K562 (cell line): ENCODE measurements at places on chromosomes 4 and X. TPM values are rescaled to one million over a fixed set of nuclear protein-coding genes. Genes with fewer than 3 reads are reported as not detected.

- peak; percentile 4 for DNase-seq
- H3K4me1 ChIP-seq = peaks cover 19% of the 10 kb centered on the region; the same call in 2 of the 3 replicates
- no peak overlapping the region for H3K27ac ChIP-seq
- H3K36me3 ChIP-seq = no peaks in the 10 kb centered on the region
- H3K27me3 ChIP-seq = no peaks in the 10 kb centered on the region
- no peak overlapping the region for H3K4me3 ChIP-seq
Observed at GRCh38 chrX:15973299-15973698, 118.7 kb upstream of the AP1S2 start.

DNA sequence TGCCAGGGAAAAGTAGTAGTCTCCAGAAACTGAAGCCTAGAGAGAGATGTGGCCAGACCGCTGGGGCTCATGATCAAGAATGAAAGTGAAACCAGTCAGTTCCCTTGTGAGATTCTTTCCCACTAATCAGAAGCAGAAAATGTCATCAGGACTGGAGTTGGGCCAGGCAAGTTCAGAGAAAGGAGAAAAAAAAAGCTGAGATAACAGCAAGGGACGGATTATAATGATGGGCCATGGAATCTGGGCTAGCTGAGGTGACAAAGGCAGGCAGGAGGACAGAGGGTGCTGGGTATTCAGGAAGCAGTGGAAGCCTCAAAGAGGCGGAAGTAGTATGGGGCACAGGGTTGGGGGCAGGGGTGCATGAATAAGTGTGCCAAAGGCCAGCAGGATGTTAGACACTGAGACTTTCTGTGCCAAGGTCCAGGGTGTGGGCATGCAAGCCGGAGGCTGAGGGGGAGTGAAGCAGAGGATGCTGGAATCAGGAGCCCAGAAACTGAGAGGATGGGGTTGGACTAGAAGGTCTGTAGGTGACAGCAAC, 2.5 kb downstream of the CXorf38 start:
- H3K4me1 ChIP-seq = peaks cover 10% of the 10 kb centered on the region; the same call in 2 of the 3 replicates
- H3K27ac ChIP-seq = peak overlapping the region; percentile 44; the same call in 2 of the 3 replicates
- H3K36me3 ChIP-seq = peaks cover 4% of the 10 kb centered on the region; the same call in 2 of the 3 replicates

GRCh38 chr4:105387466-105387865, 86.4 kb downstream of the PPA2 start:
- DNase-seq = no peak
- H3K4me1 ChIP-seq = no peaks in the 10 kb centered on the region
- H3K36me3 ChIP-seq = peaks cover 26% of the 10 kb centered on the region; the same call in 1 of the 3 replicates
- no peaks in the 10 kb centered on the region for H3K27me3 ChIP-seq

- no peaks in the 10 kb centered on the region for H3K4me1 ChIP-seq
- H3K27me3 ChIP-seq = no peaks in the 10 kb centered on the region
- no peak overlapping the region for H3K27ac ChIP-seq
- H3K4me3 ChIP-seq = no peak overlapping the region
- no peaks in the 10 kb centered on the region for H3K36me3 ChIP-seq
- no peak for DNase-seq
Observed at GRCh38 chrX:26580021-26580420, 364.1 kb downstream of the MAGEB5 start.

GRCh38 chrX:103562801-103563200, 22.5 kb upstream of the TCEAL4 start:
- no peak overlapping the region for H3K4me3 ChIP-seq
- no peak for DNase-seq
- H3K27ac ChIP-seq = no peak overlapping the region
- no peaks in the 10 kb centered on the region for H3K36me3 ChIP-seq

GRCh38 chr4:188811121-188811520, 671.9 kb downstream of the TRIML1 start:
- no peak overlapping the region for H3K27ac ChIP-seq
- no peaks in the 10 kb centered on the region for H3K27me3 ChIP-seq

- peak overlapping the region; percentile 64 for H3K27ac ChIP-seq
- no peaks in the 10 kb centered on the region for H3K27me3 ChIP-seq
- no peaks in the 10 kb centered on the region for H3K36me3 ChIP-seq
- no peaks in the 10 kb centered on the region; the same call in 1 of the 2 replicates for H3K4me1 ChIP-seq
- no peak for DNase-seq
Observed at GRCh38 chrX:148600131-148600530, 99.7 kb downstream of the AFF2 start.

DNA sequence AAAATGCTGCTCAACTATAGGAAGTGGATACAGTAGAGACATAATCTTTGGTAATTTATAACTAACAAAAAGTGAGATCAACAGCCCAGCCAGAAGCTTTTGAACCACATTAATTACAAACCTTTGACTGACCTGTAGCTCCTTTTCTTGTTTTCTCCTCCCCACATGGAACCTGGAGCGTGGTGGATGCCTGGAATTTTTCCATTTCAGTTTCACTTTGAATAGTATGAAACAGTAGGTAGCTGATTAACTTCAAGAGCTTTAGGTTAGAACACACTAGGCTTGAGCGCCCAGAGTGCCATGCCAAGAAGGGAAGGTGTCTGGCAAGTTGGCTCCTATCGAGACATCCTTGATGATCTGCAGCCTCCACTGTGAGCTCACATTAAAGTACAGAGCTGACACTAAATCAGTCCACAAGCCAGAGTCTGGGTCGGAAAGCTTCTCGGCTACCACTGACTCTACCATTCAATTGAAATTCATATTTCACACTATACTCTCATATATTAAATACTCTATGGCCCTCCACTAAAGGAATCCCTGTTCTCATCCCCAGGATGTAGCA, 143.4 kb downstream of the GLRA2 start:
- no peak for DNase-seq
- H3K27me3 ChIP-seq = no peaks in the 10 kb centered on the region
- no peak overlapping the region for H3K4me3 ChIP-seq
- H3K36me3 ChIP-seq = no peaks in the 10 kb centered on the region
- no peak overlapping the region for H3K27ac ChIP-seq
- no peaks in the 10 kb centered on the region for H3K4me1 ChIP-seq

DNA sequence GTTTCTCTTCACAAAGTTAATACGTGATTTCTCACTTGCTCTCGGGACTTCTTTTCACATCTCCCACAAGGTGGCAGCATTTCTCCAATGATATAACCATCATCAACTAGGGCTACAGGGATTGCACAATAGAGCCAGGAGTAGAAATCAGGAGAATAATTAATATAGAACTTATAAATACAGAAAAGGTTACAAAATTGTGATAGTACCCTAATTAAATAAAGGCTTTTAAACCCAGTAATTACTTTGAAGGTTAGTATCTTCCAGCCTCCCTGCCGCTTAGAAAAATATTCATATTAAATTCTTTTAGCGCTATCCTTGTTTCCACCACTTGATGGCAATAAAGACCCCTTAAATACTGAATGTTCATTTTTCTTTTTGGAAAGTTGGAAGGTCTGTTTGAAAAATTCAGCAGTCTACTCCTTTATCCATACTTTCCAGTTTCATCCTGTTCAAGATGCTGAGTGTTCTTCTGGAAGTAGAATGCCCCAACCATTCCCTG, 65.8 kb downstream of the RASGEF1B start:
- no peak overlapping the region for H3K27ac ChIP-seq
- peaks cover 5% of the 10 kb centered on the region; the same call in 1 of the 2 replicates for H3K27me3 ChIP-seq
- H3K4me1 ChIP-seq = peaks cover 17% of the 10 kb centered on the region
- peak; percentile 74 for DNase-seq
- H3K36me3 ChIP-seq = no peaks in the 10 kb centered on the region
- H3K4me3 ChIP-seq = no peak overlapping the region

DNA sequence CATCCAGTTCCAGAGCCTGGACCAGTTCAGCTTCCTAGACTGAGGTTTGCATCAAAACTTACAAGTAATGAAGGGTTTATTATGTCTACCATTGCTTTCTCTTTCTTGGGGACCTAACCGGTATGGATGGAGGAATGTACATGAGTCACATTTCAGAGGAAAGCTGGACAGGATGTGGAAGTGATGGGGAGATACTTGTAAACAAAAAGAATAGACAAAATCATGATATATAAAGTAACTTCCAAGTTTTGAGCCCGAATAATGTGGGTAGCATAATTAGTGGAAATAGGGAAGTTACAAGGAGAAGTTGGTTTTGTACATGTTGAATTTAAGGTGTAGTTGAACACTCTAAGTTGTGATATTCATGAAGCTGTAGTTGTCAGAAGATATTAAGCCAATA, 15.0 kb downstream of the FNIP2 start:
- no peak overlapping the region for H3K27ac ChIP-seq
- H3K27me3 ChIP-seq = no peaks in the 10 kb centered on the region
- no peak overlapping the region for H3K4me3 ChIP-seq
- DNase-seq = no peak
- no peaks in the 10 kb centered on the region for H3K36me3 ChIP-seq
- peaks cover 51% of the 10 kb centered on the region for H3K4me1 ChIP-seq

- H3K36me3 ChIP-seq = no peaks in the 10 kb centered on the region
- no peaks in the 10 kb centered on the region for H3K4me1 ChIP-seq
- no peak overlapping the region for H3K4me3 ChIP-seq
Observed at GRCh38 chr4:34181311-34181841, 2062.9 kb downstream of the ARAP2 start.

GRCh38 chrX:123422875-123423274, 238.8 kb downstream of the GRIA3 start:
- no peak overlapping the region for H3K27ac ChIP-seq
- H3K4me3 ChIP-seq = no peak overlapping the region
- H3K27me3 ChIP-seq = no peaks in the 10 kb centered on the region
- no peaks in the 10 kb centered on the region for H3K36me3 ChIP-seq

- no peak for DNase-seq
- H3K4me3 ChIP-seq = no peak overlapping the region
- H3K36me3 ChIP-seq = no peaks in the 10 kb centered on the region
- no peaks in the 10 kb centered on the region for H3K27me3 ChIP-seq
- H3K27ac ChIP-seq = no peak overlapping the region
Observed at GRCh38 chr4:163693776-163694175, 199.3 kb downstream of the TMA16 start.

DNA sequence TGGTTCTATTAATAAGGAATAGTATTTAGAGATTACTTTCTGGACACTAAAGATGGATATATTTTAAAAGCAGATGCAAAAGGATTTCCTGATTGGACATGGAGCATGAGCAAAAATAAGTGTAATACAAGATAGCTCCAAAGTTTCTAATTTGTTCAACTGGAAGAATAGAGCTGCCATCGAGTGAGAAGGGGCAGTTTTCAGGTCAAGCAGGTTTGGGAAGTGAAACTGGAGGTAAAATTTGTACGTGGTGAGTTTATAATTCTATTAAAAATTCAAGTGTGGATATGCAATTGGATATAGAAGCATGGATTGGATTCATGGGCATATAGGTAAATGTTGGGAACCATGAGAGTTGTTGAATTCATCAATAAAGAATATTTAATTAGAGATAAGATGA, 31.8 kb downstream of the PRDM8 start:
- H3K36me3 ChIP-seq = no peaks in the 10 kb centered on the region
- H3K27me3 ChIP-seq = no peaks in the 10 kb centered on the region
- no peak overlapping the region for H3K27ac ChIP-seq
- H3K4me1 ChIP-seq = peaks cover 4% of the 10 kb centered on the region; the same call in 1 of the 2 replicates
- DNase-seq = no peak

DNA sequence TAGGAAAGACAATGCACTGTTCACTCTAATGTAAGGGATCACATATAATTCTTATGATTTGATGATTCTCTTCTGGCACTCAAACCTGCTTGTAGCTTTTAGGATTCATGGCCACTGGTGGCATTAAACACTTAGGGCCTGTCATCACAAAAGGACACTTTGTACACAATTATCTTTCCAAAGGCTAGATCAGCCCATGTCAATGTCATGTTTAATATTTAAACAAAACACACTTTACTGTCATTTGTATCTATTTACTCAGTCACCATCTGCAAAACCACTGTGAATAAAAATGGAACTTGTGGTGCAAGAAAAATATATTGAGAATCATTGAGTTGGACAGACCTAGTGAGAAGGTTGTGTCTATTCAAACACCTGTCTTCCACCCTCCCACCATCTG, 83.6 kb upstream of the TTC29 start:
- no peaks in the 10 kb centered on the region for H3K4me1 ChIP-seq
- H3K27me3 ChIP-seq = no peaks in the 10 kb centered on the region
- no peak overlapping the region for H3K27ac ChIP-seq
- DNase-seq = no peak
- H3K4me3 ChIP-seq = no peak overlapping the region
- H3K36me3 ChIP-seq = no peaks in the 10 kb centered on the region

- no peaks in the 10 kb centered on the region for H3K4me1 ChIP-seq
- H3K4me3 ChIP-seq = no peak overlapping the region
- H3K27me3 ChIP-seq = no peaks in the 10 kb centered on the region
- no peak for DNase-seq
- no peak overlapping the region for H3K27ac ChIP-seq
- H3K36me3 ChIP-seq = no peaks in the 10 kb centered on the region
Observed at GRCh38 chr4:142330311-142330710, 515.8 kb downstream of the INPP4B start.

GRCh38 chrX:134764202-134764785, 106.0 kb upstream of the PLAC1 start:
- H3K4me3 ChIP-seq = no peak overlapping the region
- peak; percentile 73 for DNase-seq
- peaks cover 2% of the 10 kb centered on the region; the same call in 1 of the 3 replicates for H3K36me3 ChIP-seq
- no peaks in the 10 kb centered on the region for H3K4me1 ChIP-seq

GRCh38 chr4:141006242-141006802, 126.9 kb downstream of the RNF150 start:
- no peaks in the 10 kb centered on the region for H3K4me1 ChIP-seq
- no peak for DNase-seq
- H3K27me3 ChIP-seq = no peaks in the 10 kb centered on the region
- H3K27ac ChIP-seq = no peak overlapping the region

- H3K4me1 ChIP-seq = no peaks in the 10 kb centered on the region
- no peak overlapping the region for H3K27ac ChIP-seq
- H3K36me3 ChIP-seq = no peaks in the 10 kb centered on the region
- H3K4me3 ChIP-seq = no peak overlapping the region
Observed at GRCh38 chr4:176409627-176410026, 89.9 kb downstream of the SPCS3 start.

DNA sequence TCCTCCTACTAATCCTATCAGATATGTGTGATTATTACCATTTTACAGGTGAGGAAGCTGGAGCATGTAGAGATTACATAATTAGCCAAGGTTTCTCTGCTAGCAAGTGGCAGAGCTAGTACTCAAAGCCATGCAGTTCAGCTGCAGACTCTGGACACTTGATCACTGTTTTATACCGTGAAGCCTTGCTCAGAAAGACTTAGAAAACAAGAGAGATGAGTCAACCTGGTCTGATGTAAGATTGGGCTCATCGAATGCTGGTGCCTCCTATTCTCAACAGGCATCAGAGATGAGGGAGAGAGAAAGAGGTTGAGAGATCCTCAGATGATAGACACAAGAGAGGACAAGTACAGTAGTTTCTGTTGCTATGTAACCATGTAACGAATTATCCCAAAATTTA, 19.0 kb upstream of the PDE5A start:
- no peak for DNase-seq
- H3K27me3 ChIP-seq = no peaks in the 10 kb centered on the region
- H3K4me3 ChIP-seq = no peak overlapping the region

- peaks cover 2% of the 10 kb centered on the region; the same call in 1 of the 3 replicates for H3K27me3 ChIP-seq
- no peak overlapping the region for H3K27ac ChIP-seq
- DNase-seq = no peak
Observed at GRCh38 chr4:153337686-153338085, 6.8 kb upstream of the MND1 start.

- no peak overlapping the region for H3K4me3 ChIP-seq
- no peak for DNase-seq
- no peaks in the 10 kb centered on the region for H3K36me3 ChIP-seq
Observed at GRCh38 chr4:92012899-92013867, 290.6 kb upstream of the GRID2 start.

GRCh38 chrX:145919400-145919799, 101.8 kb downstream of the SLITRK2 start:
- no peak overlapping the region for H3K27ac ChIP-seq
- no peak for DNase-seq
- H3K4me3 ChIP-seq = no peak overlapping the region
- H3K27me3 ChIP-seq = no peaks in the 10 kb centered on the region
- H3K36me3 ChIP-seq = no peaks in the 10 kb centered on the region
- no peaks in the 10 kb centered on the region for H3K4me1 ChIP-seq

The SAGE1 gene
- 22.8 and 22.9 TPM in 2 replicates for total RNA-seq

The ANK2 gene
- total RNA-seq = 0.07 and 0.24 TPM in 2 replicates

The DGAT2L6 gene
- total RNA-seq = not detected in 2 replicates

The GAGE12E gene
- not detected in 2 replicates for total RNA-seq

The SLC6A14 gene
- 0.04 TPM in 2 replicates for total RNA-seq

The GPC3 gene
- 0.42 and 0.81 TPM in 2 replicates for total RNA-seq

The RASSF6 gene
- 0.02 and 0.11 TPM in 2 replicates for total RNA-seq
